Type B pancreatic cell (in vitro differentiated cells): ENCODE measurements at places on chromosomes 4 and X. TPM values are rescaled to one million over a fixed set of nuclear protein-coding genes. Genes with fewer than 3 reads are reported as not detected.

UVSSA gene
- total RNA-seq = 30.5 and 32.4 TPM in 2 replicates

GRCh38 chr4:28890949-28891775 is 1829.0 kb upstream of the PCDH7 start:
- DNase-seq = no peak

DNA sequence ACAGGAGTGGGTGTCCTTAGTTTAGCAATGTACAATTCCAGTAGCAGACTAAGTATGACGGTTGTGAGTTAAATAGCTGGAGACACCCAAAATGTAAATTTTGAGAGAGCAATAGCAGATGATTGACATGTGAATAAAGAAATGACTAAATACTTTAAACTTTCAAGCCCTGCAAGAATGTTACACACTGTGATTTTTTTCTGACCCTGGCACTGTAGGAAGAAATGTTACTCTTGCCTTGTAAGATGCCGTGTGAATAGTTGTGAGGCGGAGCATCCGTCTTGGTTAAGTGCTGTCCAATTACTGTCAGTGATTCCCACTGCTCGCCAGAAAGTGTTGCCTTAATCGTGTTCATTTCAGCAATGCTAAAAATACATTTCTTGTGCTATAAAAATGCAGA is 1248.1 kb downstream of the RAPGEF2 start:
- DNase-seq = no peak

GRCh38 chrX:30580641-30581040 is 3.1 kb upstream of the TASL start:
- no peak for DNase-seq

GRCh38 chr4:125705681-125706080 is 390.9 kb downstream of the FAT4 start:
- no peak for DNase-seq
